Left cardiac atrium (tissue), 4 donors: ENCODE measurements at places on chromosomes 3 and 15. TPM values are rescaled to one million over a fixed set of nuclear protein-coding genes. Genes with fewer than 3 reads are reported as not detected.

- no peak for DNase-seq
These were observed 50.5 kb upstream of the CCDC174 start for GRCh38 chr3:14600856-14601610.

The EFCC1 gene
- total RNA-seq: 1.1 TPM

GRCh38 chr3:135311699-135312098 lies 516.6 kb downstream of the EPHB1 start:
- no peak for DNase-seq

GRCh38 chr3:4491855-4492207 lies 1.3 kb upstream of the ITPR1 start:
- no peak for DNase-seq

GRCh38 chr3:72634128-72634527 lies 214.1 kb downstream of the SHQ1 start:
- DNase-seq: no peak

- DNase-seq: no peak
These were observed 33.1 kb downstream of the PTX3 start for GRCh38 chr3:157469561-157470294.

- no peak for DNase-seq
These were observed 27.6 kb downstream of the CNOT10 start for GRCh38 chr3:32712506-32713055.

- DNase-seq: no peak
These were observed 172.8 kb downstream of the KCNMB2 start for GRCh38 chr3:178709051-178709450.

- no peak for DNase-seq
These were observed 18.7 kb downstream of the THRB start for GRCh38 chr3:24475925-24476324.

DNA sequence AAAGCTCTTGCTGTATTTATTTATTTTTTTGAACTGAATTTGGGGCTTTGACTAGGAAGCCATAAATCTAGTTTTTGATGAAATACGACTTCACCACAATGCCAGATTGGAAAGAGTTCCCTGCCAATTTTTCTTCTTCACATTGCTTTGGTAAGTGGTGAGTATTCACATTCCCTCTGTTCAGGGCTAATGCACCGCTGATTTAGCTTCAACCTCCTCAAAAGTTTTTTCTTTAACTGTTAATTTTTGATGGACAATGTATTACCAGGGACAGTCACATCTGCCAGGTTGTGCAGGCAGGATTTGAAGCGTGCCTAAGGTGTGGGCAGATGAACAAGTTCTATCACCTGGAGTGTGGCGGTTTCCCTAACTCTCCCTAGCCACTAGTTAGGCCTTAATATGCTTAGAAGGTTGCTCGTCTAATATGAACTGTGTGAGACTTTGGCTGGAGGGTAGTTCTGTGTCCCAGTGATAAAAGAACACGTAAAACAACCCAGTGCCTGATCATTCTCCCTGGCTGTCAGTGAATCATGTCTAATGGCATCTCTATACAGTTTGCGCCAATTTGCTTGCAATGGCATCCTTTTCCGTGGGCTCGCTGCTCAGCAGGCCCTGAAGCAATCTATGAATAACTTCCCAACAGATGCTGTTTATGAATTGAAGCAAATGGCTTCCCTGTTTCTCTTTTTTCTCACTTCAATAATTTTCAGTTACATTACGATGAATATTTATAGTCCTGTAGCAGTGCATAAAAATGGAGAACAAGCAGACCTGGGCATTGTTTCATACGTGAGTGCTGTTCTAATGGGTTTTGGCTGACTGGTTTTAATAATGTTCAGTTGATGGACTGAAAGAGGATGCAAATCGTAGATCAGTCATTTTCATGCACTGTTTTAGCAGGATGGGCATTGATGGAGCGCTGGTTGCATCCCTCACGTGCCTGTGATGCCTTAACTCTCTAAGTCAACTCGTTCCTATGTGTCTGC lies 243.2 kb upstream of the SUCLG2 start:
- no peak for DNase-seq

DNA sequence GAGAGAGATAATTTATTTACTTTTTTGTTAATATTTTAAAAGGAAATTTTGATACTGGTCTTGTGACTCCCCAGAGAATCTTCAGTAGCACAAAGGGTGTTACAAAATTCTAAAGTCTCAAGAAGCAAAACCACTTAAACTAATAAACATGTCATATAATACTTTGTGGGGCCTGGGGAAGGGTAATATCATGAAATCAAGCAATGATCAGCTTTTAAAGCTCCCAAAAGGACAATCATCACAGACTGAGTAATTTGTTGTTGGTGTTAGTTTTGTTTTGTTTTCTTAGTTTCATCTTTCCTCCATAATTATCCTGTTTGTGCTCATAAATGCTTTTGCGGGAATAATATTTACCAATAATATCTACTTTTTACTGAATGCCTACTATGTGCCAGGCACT lies 55.0 kb downstream of the TMEM212 start:
- DNase-seq: no peak

DNA sequence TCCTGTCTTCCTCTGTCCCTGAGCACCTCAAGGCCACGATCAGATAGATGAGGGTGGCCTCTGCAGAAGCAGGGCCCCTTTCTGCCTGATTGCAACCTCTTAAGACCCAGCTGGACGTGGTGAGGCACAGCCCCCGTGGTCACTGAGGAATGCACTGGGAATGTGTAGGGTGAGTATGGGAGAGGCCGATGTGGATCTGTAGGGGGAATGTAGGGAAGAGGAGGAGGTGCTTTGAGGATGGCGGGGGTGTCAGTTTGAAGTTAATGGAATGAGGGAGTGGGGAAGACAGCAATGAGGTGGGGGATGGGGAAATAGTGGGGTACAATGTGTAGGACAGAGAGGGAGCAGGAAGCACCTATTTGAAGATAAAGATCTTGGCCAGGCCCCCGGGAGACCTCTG lies 785 bp upstream of the IQCF5 start:
- no peak for DNase-seq

DNA sequence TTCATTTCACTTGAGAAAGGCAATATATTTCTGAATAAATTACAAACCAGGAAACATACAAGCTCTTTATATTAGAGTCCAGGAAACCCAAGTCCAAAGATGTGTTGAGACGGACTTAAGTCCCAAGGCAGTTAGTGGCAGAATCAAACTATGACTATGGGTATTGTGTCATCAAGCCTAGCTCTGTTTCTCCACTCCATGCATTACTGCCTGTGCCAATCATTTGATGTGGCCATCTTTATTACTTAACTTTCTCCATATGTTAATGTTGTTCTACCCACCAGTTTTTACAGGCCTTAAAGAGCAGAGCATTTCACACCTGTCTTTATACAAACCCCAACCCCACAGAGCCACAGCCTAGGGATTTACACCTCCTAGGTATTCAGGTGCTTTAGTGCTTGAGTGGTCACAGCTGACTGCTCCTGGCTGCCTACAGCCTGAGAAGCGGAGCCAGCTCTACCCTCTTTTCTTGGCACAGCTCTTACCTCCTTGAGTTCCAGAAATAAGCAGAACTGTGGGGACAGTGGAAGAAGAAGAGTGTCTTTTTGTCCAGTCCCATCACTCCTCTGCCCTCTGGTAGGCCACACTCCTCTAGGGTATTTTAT lies 92.1 kb downstream of the DTWD1 start:
- no peak for DNase-seq

GRCh38 chr3:149271669-149272068 lies 50.0 kb upstream of the CP start:
- DNase-seq: no peak

DNA sequence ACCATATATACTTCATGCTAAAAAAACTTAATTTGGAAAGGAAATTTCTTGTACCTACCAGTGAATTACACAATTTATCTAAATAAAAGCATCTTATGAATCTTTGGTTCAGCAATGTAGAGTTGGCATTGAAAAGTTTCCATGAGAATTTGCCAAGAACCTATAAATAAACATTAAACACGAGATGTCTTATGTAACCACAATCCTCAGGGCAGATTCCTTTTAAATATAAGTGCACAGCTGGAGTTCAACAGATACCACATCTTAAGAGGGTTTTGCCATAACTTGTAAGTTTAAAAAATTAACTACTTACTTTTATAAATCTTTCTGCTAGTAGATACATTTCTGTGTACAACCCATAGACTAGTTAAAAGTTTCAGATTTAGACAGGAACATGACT lies 499.3 kb upstream of the ARRDC4 start:
- DNase-seq: no peak
